ENCODE measurements at places on chromosomes 5 and 9.

DNA sequence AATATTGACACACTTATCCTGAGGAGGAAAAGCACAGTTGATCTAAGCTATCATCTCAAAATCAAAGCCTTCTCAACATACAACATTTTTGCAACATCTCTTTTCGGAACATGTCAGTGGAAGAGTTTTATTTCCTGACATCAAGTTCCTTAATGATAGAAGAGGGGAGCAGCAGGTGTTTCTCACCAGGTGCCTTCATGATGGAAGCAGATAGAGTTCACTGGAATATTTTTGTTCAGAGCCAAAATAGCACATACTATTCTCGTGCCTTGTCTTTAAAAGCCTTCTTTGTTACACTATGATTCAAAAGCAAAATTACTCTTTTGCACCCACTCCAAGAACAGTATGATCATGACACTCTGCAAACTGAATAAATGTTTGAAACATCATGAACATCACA is 176.9 kb upstream of the CCNG1 start:
- no peak for DNase-seq

GRCh38 chr5:125196481-125197111 is 450.2 kb upstream of the ZNF608 start:
- no peak for DNase-seq

GRCh38 chr9:130854092-130854491 is 19.0 kb downstream of the ABL1 start:
- peak; percentile 15 for DNase-seq

GRCh38 chr5:166123717-166124116 is 2167.7 kb upstream of the WWC1 start:
- DNase-seq, result no peak

- no peak for DNase-seq
These were observed 1.8 kb upstream of the HMCN2 start for GRCh38 chr9:130263601-130264413.

DNA sequence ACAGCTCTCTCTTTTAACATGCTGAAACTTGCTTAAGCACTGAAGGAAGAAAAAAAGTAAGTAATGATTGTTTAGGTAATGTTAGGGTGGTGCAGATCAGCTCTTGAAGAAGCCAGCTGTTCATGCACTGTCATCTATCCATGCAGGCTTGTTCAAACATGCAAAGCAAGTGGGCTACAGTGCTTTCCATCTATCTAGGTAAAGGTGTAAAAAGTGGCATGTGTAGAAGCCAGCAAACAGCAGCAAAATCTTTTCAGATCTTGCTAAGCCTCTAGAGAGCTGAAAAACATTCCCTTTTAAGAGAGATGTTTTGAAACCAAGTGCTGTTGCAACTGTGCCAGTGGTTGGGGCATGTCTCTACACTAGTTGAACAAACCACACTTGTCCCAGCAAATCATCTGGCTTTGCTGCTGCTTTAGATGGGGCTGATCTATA is 214.4 kb downstream of the EFNA5 start:
- DNase-seq, result no peak

DNA sequence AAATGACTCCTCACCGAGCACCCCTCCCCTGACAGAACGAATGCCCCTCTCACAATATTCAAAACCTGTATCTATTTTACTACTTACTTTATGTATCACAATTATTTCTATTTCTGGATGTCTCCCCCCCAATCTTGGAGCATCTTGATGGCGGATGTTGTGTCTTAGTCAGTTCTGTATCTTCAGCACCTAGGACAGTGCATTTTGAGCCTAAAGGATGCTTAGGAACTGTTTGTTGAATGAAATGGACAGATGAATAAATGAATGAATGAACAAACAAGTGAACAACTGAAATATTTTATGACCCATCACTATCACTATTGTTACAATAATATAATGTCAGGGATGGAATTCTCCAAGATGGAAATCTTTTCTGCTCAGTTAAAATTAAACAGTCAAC is 295.7 kb downstream of the DNAH5 start:
- no peak for DNase-seq

DNA sequence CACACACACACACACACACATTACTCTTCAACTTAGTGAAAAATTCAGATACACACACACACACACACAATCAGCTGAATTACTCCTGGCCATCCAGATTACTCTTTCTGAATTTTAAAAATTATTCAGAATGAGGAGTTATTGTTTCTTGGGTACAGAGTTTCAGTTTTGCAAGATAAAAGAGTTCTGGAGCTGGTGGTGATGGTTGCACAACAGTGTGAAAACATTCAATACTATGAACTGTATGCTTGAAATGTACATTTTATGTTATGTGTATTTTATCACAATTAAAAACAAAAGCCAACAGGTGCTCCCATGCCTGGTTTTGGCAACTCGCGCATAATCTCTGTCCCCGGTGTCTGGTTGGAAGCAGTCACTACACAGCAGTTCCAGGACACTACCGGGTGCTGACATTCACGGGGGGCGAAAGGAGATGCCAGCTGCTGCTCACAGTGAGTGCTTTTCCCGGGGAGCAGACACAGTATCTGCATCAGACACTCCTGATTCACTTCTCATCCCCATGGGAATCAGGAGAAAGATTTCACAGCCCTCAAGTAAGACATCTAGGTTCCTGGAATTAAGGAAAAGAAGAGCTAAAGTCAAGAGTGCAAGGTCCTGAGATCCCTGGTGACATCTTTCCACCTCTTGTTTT is 55.7 kb downstream of the LHFPL2 start:
- no peak for DNase-seq

- no peak for DNase-seq
These were observed 366.4 kb downstream of the ARL15 start for GRCh38 chr5:53943938-53944337.

- DNase-seq, result no peak
These were observed 1057.2 kb upstream of the CDH10 start for GRCh38 chr5:25701936-25702335.

GRCh38 chr5:62692946-62693713 is 114.5 kb downstream of the LRRC70 start:
- no peak for DNase-seq

GRCh38 chr5:58675341-58675740 is 92.5 kb downstream of the RAB3C start:
- DNase-seq, result no peak

DNA sequence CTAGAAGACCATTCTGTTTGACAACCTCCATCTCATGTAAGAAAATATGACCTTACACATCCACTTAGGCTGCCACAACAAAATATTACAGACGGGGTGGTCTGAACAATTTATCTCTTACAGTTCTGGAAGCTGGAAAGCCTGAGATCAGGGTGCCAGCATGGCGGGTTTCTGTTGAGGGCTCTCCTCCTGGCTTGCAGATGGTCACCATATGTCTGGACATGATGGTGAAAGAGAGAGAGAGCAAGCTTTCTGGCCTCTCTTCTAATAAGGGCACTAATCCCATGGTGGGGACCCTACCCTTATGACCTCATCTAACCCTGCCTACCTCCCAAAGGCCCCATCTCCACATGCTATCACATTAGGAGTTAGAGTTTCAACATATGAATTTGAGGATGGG is 66.0 kb downstream of the AMBP start:
- DNase-seq, result no peak

- DNase-seq, result no peak
These were observed 297.3 kb downstream of the NR3C1 start for GRCh38 chr5:143106174-143106573.

DNA sequence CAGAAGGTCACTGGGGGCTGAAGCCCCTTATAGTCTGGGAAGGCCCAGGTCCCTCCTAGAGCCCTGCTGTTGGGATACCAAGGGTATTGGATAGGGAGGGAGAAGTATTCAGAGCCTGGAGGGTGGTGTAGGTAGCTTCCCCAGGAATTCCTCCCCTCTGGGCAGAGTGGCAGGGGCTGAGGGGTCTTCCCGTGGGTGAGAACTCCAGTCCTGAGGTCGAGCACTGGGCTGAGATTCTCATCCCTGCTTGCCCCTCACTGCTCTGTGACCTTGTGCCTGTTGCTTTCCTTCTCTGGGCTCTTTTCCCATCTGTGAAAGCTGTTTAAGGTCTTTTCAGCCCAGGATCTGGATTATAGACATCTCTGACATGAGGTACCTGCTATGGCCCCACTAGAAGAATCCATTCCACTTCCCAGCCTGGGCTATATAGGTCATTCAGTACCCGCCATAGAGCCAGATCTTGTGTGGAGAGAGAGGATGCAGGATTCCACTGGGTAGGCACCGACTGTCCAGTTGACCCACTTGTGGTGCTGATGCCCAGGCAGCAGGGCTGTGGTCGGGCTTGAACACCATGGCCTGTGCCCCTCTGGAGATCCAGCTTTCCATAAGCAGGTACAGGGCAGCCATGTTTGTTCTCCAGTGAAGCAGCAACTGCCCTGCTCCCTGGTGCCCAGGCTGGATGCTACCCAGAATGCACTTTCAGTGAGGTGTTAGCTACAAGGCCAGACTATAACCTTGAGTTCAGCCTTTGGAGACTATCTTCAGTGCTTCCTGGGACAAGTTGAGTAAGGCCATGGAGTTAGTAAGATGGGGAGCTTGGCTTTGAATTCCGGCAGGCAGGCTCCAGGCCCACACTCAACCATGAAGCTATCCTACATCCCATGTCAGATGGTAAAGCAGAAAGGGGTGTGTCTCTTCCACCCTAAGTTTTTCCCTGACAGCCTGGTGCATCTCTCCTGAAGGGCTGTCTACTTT is 60.1 kb downstream of the AMBP start:
- peak; percentile 30 for DNase-seq

GRCh38 chr5:125476901-125477585 is 730.6 kb upstream of the ZNF608 start:
- no peak for DNase-seq

DNA sequence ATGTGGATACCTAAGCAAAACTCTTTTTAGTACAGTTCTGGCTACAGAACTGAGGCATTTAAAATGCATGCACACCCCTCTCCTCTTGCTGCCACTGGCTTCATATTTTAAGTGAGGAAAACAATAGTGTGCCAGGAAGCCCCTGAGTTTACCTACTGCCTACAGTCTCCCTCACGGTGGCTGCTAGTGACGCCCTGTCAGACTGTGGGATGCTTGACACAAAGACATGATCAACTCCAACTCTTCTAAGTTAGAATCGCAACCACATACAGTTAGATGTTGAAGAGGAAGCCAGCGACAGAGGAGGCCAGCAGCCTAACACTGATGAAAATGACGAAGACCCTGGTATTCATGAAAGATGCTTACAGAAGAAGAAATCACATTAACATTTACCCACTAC is 1.3 kb downstream of the SEC16A start:
- no peak for DNase-seq
